ENCODE measurements at places on chromosomes 1 and 21.

- no peak for DNase-seq
Measured at GRCh38 chr1:6491480-6491962, at the start of gene PLEKHG5. Gene PLEKHG5 (minus strand): TSS chr1:6491667. CDS start chr1:6477571, 14,096 bp downstream.

DNA sequence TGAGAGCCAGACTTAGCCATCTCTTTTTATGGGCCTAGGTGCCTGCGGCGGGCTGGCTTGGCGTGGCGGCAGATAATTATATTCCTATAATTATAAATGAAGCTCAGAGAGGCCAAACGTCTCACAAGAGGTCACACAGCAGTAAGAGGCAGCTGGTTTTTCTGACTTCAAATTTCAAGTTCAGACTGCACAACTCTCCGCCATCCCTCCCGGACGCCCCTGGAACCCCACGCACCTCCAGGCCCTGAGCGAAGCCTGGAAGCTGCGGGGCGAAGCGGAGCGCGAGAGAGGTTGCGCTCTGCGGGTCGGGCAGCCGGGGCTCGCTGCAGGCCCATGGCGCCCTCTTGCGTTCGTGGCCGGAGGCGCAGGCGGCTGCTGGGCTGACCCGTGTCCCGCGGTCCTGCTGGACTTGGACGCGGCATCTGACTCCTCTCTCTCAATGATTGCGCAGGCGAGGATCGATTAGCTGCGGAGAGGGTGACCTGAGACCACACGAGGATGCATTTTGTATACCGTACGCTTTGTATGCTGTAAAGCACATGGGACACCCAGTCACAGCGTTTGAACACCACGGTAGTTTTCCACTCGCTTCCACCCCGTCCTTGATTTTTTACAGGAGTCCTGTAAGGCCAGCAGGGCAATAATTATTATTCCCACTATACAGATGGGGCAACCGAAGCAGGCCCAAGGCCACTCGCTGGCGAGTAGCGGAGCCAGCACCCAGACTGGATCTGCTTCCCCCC, 272.7 kb downstream of the FOXD2 start:
- peak; percentile 90 for DNase-seq

DNA sequence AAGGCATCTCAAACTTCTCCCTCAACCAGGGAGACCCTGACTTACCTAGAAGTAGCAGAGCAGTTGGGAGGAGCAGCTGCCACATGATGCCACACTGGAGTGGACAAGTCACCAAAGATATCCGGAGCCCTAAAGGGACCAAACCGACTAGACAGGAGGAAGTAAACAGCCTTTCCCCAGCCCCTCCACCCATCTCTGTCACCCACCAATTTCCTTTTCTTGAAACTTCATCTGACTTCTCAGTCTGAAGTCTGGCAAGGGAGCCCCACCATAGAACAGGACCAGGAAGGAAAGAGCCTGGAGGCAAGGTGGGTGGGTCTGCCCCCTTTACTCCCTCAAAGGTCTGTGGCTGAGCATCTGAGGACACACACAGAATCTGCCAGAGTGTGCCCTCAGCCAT, at the start of gene FCGR3A:
Gene FCGR3A, minus strand, starts transcription at position 167 of the 400 bp plus-strand sequence. Its CDS starts 82 bp downstream, at position 85.
- DNase-seq, result no peak

DNA sequence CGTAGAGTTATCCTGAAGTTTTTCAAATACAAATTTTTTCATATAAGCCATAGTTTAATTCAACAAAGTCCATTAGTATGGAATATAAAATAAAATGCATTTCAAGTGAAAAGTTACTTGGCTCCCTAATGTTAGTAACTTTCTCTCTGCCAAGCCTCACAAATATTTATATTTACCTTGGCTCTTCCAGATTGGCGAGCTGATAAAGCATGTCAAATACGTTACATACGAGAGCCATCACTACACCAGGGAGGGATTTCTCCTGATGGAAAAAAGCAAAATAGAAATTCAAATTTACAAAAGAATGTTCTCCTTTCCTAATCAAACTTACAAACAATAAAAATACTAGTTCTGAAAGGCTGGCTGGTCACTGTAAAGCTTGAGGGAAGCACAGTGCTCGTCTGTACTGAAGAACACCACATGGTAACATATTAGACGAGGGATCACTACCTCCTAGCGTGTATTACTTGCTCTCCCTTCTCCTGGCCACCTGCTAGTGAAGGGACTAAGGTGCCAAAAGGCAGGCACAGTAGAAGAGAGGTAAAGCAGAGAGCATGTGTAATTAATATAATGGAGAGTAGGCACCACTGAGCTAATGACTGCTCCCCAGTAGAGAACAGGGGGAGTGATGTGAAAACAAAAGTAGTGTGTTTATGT, 80.9 kb downstream of the USP24 start:
- no peak for DNase-seq

- no peak for DNase-seq
Measured at GRCh38 chr1:46948629-46949416, 7.5 kb upstream of the CYP4A11 start.

- DNase-seq, result no peak
Measured at GRCh38 chr1:66251546-66251945, 282.4 kb upstream of the SGIP1 start.

GRCh38 chr1:231266811-231267322, 25.9 kb downstream of the GNPAT start:
- no peak for DNase-seq

GRCh38 chr1:226825037-226825745, 45.2 kb upstream of the PSEN2 start:
- no peak for DNase-seq

DNA sequence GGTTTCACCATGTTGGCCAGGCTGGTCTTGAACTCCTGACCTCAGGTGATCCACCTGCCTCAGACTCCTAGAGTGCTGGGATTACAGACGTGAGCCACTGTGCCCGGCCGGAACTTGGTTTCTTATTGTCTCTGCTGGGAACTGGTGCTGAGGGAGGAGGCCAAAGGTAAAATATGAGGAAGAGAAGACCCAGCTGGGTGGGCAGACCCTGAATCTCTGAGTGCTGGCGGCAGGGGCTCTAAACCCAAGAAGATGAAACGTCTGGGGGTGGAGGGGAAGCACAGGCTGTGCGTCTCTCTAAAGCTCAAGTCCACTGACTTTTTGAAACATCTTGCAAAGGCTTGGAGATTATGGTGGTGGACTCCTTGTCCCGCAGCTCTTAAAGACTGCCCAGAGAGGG, 82.0 kb upstream of the TLR5 start:
- DNase-seq, result no peak

- DNase-seq, result no peak
Measured at GRCh38 chr1:161261261-161262235, 3.0 kb downstream of the PCP4L1 start.

- no peak for DNase-seq
Measured at GRCh38 chr1:218348628-218349071, 3.5 kb downstream of the TGFB2 start.

- no peak for DNase-seq
Measured at GRCh38 chr1:1436630-1437032, 1.1 kb downstream of the VWA1 start.

DNA sequence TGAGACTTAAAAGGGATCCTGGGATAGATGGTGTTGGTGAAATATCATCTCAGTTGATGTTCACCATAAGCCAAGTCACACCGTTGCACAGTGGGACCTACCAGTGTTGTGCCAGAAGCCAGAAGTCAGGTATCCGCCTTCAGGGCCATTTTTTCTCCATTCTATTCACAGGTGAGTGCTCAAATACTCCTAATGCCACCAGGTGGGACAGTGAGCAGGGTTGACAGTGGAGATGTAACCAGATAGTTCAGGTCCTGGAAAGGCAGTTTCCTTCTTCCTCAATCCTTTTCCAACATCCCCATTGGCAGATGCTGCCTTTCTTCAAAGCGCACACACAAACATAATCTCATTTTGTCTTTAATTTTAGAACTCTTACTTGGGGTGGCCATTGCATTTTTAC, 11.6 kb downstream of the CD160 start:
- no peak for DNase-seq

- no peak for DNase-seq
Measured at GRCh38 chr1:223848536-223848935, 2.8 kb upstream of the TP53BP2 start.

DNA sequence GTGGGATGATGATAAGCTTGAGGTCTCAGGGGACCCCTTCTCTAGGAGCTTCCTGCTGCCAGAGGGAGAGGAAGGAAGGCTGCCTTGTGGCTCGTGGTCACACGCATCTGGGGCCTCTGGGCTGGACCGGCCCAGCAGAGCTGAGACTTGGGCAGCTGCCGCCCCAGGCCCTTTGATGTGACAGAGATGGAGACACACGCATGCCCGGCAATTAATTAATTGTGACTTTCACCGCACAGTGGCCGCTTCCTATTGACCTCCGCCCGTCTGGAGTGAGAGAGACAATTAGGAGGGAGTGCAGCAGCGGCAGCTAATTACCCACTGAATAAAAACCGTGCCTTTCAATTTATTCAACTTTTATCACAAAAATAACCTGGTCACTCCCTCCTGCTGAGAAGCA, 16.6 kb upstream of the C1QA start:
- DNase-seq, result no peak

DNA sequence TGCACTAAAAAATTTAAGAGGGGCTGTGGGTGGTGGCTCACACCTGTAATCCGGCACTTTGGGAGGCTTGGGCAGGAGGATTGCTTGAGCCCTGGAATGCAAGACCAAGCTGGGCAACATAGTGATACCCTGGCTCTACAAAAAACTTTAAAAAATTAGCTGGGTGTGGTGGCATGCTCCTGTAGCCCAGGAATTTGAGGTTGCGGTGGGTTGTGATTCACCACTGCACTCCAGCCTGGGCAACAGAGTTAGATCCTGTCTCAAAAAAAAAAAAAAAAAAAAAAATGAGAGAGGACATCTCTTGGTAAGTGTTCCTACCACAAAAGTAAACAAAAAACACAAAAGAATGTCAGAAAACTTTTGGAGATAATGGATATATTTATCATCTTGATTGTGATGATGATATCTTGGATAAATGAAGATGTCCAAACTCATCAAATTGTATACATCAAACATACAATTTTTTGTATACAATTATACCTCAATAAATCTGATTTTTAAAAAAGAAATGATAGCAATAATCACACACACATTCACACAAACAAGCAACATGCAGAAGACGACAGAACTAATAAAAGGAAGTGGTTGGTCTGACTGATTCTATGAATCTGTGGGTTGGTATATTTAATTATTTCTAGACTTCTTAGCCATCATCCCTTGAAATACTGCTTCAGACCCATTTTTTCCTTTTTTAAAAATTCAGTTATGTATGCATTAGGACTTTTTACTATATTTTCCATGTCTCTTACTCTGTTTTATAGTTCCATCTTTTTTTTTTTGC, 465.9 kb downstream of the PLA2G4A start:
- DNase-seq, result no peak

- no peak for DNase-seq
Measured at GRCh38 chr1:14980621-14981218, 172.8 kb upstream of the TMEM51 start.

DNA sequence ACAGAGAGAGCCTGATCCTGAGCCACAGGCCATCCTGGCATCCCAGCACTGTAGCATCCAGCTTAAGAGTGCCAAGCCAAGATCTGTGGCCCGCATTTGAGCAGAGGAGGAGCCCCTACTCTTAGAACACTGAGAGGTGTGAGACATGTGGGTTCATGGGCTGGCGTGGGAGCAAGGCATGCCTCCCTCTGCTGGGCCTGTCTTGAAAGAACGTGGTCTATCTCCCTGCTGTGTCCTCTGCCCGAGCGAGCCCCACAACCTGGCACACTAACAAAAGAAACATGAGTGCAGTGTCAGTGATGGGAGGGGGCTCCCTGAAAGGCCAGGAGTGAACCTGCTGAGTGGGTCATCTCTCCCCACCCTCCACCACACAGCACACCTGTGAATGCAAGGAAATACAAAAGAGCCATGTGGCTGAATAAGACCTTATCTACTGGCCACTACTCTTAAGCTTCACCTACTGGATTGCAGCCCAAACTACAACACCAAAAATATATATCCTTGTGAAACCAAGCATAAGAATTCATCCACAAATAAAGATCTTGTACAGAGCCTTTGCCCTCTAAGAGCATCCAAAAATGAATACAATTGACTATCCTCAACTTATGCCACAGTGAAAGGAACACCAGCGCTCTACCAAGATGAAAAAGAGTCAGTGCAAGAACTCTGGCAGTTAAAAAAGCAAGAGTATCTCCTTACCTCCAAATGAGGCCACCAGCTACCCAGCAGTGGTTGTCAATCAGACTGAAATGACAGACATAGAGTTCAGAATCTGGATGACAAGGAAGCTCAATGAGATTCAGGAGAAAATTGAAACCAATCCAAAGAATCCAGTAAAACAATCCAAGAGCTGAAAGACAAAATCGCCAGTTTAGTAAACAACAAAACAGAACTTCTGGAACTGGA, 259.4 kb upstream of the DAB1 start:
- DNase-seq, result no peak

- DNase-seq, result no peak
Measured at GRCh38 chr1:57061369-57061768, 95.6 kb upstream of the C8B start.

Measured in progenitor cell of endocrine pancreas (in vitro differentiated cells).